ENCODE measurements at places on chromosomes 1 and 21.
A peak's percentile ranks its signal among the peaks of the same experiment; 100 is the strongest.

DNA sequence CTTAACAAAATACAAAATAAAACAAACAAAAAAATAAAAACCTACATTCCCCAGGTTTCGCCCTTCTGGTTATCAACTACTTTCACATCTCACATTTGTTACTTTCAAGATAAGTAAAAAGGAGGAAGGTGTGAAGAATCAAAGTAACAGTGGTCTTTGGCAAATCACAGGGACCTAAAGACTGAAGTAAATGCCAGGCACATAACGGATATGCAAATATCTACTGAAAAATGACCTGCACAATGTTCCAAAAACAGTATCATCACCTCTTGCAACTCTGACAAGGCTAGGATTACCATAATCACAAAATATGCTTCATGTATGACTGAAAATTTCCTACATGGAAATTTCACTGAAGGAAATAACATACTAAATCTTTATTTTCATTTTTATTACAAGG is 29.3 kb downstream of the COP1 start:
- DNase-seq: no peak

DNA sequence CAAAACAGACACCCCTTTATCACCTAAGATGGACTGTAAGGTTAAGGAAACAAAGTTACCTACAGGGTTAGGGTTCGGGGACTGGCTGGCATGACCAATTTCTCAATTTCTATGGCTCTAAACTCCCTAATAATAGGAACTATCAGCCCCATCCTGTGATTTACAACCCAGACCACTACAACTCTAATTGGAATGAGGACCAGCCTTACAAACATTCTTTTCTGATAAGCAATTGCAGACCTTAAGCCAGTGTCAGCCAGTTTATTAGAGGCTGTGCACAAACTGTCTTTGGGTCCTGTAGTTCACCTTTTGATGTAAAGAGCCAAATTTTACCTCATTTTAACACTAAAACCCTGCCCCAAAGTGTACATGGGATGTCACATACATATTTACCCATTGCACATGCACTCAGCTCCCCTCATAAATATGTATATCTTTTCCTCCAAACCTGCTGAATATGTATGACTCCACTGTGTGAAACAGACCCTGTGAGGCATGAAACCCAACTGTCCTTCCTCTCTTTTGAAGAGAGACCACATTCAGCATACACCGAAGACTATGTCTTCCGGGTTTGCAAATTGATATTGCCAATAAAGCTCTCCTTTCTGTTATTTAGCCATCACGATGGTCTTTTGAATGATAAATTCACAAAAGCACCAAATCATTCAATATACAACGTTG is 7.3 kb upstream of the APP start:
- DNase-seq: no peak

- peak; percentile 67 for DNase-seq
Measured at GRCh38 chr21:46509741-46510502, 51.2 kb downstream of the DIP2A start.

GRCh38 chr1:89671775-89672488 is 39.0 kb downstream of the LRRC8C start:
- peak; percentile 88 for DNase-seq

DNA sequence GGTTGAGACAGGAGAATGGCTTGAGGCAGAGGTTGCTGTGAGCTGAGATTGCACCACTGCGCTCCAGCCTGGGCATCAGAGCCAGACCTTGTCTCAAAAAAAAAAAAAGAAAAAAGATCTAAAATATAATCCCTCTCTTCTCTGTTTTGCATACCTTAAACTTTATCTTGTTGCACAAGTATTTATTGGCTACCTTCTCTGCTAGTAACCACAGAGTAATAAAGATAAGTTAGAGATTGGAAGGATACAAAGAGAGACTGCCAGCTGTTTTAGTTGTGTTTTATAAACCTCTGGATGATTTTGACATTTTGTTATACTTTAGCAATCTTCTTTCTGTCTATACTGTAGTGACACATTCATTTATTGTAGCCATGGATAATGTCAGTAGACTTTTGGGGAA is 27.7 kb downstream of the AGO3 start:
- no peak for DNase-seq

GRCh38 chr1:37691497-37692077 is 729 bp upstream of the CDCA8 start:
- DNase-seq: no peak

GRCh38 chr1:62198069-62198780 is 3.6 kb downstream of the L1TD1 start:
- DNase-seq: no peak

DNA sequence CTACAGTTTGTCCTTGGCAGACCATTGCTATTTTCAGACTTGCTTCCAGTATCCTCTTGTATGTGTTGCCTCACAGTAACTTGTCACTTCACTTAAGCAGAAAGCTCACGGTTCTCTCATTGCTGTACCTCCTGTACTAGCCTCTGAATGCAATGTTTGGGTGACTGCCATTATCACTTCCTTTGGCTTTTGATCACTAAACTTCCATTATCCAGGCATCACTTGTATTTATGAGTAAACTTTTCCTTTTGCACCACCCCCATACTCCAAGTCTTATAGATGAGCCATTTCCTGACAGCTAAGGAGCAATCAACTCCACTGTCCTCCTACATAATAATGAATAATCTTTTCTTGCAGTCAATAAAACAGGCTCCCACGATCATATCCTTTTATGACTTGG is 255.3 kb downstream of the PDE4B start:
- DNase-seq: no peak

DNA sequence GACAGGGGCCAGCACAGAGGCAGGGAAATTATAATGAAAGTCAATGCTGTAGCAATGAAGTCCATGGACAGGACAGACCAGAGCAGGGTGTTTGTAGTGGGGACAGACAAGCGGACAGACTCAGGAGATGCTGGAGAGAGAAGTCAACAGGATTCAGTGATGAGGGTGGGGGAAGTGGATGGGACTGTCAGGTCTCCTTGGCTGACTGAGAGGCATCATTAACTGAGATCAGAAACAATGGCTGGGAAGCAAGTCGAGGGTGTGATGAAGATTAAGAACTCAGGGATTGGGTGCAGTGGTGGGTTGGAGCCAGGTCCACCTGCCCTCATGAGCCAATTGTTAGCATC is 25.5 kb downstream of the CD58 start:
- DNase-seq: no peak

GRCh38 chr1:202155478-202156021 is 4.9 kb downstream of the PTPN7 start:
- no peak for DNase-seq

GRCh38 chr1:197844651-197845050 is 57.8 kb upstream of the C1orf53 start:
- no peak for DNase-seq

DNA sequence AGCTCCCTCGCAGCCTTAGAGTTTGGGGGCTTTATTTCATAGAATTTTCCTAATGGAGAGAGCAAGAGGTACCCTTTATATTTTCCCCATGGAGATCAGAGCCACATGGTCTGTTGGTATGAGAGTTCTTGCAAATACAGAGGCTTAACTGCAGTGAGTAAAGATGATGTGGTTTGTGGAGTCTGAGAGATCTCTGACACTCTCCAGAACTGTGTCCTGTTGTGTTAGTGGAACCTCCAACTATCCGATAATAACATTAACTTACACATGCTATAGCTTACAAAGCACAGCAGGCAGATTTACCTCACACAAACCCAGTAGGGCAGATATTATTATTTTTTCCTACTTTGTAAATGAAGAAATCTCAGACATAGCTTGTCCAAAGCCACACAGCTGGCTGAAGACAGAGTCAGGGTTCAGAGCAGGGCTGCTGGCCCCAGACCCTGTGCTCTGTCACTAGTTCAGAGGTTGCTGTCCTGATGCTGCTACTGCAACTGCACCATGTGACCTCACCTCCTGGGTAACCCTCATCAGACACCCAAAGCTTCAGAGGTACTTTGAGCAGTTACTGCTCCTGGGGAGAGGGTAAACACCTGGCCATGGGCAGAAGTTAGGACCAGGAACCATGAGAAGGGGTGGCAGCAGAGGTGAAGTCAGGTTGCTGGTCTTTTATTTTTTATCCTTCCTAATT is 384.8 kb upstream of the PROX1 start:
- no peak for DNase-seq

DNA sequence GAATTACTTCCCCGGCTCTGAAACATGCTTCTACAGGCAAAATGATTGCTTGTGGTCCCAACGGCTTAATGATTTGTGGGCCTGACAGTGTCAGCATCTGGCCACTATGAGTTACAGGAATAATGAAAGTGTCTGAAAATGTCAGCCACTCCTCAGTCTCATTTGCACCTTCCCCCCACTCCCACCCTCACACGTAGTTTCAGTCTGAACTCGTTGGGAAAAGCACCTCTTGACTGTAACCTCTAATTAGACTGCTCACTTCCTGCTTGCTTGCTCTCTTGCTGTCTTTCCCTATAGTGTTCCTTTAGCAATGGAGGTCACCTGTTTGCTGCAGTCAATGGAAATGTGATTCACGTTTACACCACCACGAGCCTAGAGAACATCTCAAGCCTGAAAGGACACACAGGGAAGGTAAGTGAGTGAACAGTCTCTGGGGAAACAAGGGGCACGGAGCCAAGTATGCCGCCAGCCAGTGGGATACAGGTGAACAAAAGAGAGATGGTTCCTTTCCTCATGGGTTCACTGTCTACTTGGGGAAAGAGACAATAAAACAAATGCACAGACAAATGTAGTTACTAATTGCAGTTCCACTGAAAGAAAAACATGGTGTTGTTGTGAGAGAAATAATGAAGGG is 27.1 kb downstream of the CFAP57 start:
- peak; percentile 60 for DNase-seq

GRCh38 chr1:55893155-55893554 is 678.0 kb upstream of the USP24 start:
- DNase-seq: peak; percentile 6

DNA sequence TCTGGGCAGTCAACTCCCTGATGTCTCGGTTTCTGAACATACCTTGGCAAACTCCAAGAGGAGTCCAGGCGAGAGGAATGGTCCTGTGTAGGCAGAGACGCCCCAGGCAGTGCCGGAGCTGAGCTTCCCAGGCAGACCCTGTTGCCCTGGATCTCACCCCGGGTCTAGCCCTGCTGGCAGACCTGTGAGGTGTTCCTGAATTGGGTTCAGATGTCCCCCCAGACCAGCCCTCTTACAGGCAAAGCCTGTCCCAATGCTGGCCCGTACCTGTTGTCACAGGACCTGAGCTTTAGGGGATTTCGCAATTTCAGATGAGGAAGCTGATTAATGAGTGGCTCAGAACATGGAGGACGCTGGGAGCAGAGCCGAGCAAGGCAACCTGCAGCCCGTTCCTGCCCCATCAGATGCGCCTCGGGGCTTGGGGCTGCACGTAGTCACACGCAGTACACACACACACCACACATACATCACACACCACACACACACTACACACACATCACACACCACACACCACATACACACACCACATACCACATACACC is 38.5 kb upstream of the PDE9A start:
- DNase-seq: peak; percentile 91

GRCh38 chr1:69535490-69535889 is 32.2 kb upstream of the LRRC7 start:
- no peak for DNase-seq

GRCh38 chr1:6414443-6414844 is 5.3 kb downstream of the HES2 start:
- peak; percentile 98 for DNase-seq

GRCh38 chr1:161168906-161169305 is 2.7 kb downstream of the PPOX start:
- no peak for DNase-seq

DNA sequence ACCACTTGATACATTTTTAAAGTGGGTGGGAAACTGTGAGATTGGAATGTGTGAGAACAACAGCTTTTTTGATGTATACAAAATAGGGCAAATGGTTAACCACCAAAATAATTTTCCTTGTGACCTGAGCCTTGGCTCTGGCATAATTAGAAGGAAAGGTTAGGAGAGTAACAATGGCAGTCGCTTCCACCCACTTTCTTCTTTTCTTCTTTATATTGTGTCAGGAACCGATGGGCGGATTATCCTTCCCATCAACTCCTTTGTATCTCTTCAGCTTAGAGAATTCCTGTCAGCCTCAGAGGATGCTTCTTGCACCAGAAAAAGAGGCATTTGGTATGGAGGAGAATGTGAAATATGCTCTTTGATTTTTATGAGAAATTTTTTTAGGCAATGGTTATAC is 90.6 kb downstream of the SDCCAG8 start:
- no peak for DNase-seq

- DNase-seq: no peak
Measured at GRCh38 chr1:212002536-212002935, 32.8 kb downstream of the INTS7 start.

- DNase-seq: no peak
Measured at GRCh38 chr1:216923601-216924000, 200.4 kb upstream of the ESRRG start.

- no peak for DNase-seq
Measured at GRCh38 chr1:232704256-232704655, 74.3 kb upstream of the SIPA1L2 start.

DNA sequence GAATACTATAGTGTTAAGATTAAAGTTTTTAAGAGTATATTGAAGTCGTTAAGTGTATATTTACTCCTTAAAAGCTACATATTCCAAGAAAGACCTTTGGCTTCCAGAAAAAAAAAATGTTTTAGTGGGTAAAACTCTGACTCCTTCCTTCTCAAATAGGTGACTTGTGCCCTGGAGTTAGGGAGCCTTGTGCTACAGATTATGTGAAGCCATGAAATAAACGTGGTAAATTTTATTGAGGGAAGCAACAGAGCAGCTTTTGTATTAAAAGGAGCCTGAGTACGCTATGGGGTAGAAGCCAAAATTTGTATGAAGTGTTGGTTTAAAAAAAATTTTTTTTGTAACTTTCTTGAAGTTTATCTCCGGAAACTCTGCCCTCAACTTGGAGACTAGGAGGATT is 994 bp downstream of the RO60 start:
- DNase-seq: no peak

DNA sequence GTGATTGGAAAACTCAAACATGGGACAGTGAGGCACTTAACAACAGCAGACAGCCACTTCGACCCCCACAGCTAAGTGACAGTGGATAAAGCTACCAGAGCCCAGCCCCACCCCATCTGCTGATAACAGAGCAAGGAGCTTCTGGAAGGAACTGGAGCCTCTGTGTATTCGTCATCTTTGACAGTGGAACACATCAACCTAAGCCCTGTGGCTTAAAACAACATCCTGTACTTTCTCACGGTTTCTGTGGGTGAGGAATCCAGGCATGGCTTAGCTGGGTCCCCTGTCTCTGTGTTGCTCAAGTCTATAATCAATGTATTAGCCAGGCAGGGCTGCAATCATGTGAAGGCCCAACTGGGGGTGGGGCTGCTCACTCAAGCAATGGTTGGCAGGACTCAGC is 18.4 kb upstream of the SIPA1L2 start:
- no peak for DNase-seq

DNA sequence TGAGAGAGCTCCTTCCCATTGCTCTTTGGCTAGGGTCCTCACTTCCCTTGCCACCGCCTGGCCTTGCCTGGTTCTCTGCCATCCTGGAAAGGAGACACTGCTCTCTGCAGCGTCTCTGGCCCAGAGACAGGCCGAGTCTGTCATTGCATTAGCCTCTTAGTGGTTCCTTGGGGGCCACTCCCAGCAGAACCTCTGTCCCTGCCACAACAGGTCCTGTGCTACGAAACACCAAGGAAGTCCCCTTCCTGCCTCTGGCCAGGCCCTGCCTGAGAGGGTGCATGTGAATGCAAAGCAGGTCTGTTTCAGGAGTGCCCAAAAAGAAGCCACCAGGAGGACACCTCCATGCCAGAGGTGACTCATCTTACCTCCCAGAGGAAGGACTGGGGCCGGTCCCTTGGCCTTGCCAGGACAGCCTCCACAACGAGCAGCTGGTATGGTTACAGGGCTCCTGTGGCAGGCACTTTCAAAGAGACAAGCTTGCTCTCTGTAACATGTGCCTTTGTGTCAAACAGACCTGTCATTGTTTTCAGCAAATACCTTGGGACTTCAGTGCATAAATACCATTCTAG is 59.6 kb downstream of the VPS26C start:
- DNase-seq: no peak

Data from epithelial cell of prostate (primary cell).